ENCODE measurements at places on chromosomes 16 and 17.

GRCh38 chr17:76631821-76632565, 11.6 kb downstream of the ST6GALNAC1 start:
- no peak for DNase-seq

DNA sequence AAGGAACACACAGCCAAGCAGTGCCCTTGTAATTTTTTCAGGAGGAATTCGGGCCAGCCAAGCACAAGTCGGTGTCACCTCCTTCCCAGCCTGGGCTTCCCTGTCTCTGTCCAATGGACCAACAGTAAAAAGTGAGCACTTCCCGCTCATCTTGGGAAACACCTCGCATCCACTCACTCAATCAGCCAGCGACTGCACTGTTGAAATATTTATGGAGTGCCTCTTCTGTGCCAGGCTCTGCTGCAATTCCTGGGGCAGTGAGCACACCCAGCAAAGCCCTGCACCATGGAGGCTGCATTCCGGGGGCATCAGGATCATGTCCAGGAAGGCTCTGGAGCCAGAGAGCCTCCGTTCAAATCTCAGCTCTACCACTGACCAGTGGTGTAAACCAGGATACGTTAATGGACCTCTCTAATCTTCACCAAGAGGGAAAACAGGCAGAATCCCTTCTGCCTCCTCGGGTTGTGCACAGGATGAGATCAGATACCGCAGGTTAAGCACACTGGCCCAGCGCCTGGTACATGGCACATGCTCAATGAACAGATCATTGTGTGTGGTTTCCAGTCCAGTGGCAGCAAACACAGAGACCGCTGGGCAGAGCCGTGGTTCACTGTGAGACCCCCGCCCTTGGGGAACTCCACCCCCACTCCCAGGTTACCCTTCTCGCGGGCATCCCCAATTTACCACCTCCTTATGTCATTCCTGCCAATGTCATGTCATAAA, 194.3 kb downstream of the ZNF423 start:
- no peak for DNase-seq

DNA sequence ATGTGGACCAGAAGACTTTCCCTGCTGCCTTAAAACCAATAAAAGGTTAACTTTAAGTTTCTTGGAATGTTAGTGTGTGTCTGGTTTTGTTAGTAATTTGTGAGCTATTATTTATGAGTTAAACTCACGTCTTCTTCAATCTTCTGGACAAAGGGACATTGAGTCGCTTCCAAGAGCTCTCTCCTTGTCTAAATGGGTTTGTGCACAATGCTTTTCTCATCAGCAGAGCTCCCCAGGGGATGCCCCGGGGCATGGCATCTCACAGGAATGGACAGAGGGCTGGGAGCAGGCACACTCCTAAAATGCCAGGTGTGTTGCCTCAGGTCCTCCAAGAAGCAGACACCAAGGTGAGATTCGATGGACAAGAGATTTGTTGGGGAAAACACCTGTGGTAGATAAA, 90.5 kb downstream of the RGS9 start:
- no peak for DNase-seq

- no peak for DNase-seq
Measured at GRCh38 chr16:27269300-27270150, 953 bp upstream of the NSMCE1 start.

- no peak for DNase-seq
Measured at GRCh38 chr17:7878234-7878633, 10.4 kb upstream of the CHD3 start.

DNA sequence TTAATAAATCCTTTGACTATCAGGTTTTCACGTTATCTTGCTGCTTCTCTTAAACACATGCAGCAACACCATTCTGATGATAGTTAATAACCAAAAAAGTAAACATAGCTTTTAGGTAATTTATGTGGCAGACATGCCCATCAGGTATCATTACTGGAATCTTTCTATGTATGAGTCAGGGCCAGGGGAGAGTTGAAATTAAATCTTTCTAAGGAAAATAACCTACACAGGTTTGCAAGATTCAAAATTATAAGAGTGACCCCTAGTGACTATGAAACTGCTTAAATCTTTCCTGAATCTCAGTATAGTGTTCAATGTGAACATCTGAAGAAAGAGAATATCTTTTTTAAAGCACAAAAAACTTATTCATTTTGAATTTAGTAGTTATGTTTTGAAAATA, 666.6 kb downstream of the CDH11 start:
- DNase-seq, result no peak

GRCh38 chr17:81301195-81302144, 6.4 kb upstream of the SLC38A10 start:
- DNase-seq, result no peak

GRCh38 chr17:63040816-63041215, 74.8 kb downstream of the TANC2 start:
- no peak for DNase-seq

- no peak for DNase-seq
Measured at GRCh38 chr17:63910096-63910495, 962 bp downstream of the CSHL1 start.

DNA sequence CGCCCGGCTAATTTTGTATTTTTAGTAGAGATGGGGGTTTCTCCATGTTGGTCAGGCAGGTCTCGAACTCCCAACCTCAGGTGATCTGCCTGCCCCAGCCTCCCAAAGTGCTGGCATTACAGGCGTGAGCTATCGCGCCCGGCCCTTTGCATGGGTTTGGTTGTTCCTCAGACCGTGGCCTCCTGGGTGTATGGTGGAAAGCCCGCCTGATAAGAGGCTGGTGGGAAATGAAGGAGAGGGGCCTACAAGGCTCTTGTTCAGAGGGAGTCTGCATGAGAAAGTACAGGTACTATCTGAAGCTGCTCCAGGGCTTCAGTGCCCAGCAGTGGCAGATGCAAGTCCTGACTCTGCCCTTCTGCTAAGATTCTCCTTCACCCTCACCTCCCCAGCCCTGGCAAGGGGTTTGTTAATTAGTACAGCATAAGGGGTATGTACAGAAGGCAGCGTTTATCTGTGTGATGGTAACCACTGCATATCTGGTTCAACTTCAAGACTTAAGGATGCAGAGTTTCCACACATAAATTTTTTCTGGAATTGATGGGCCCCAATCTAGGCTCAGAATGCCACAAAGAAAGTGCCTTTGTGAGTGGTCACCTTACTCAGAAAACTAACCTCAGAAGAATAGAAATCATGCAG, 24.2 kb downstream of the GRB7 start:
- DNase-seq, result no peak

DNA sequence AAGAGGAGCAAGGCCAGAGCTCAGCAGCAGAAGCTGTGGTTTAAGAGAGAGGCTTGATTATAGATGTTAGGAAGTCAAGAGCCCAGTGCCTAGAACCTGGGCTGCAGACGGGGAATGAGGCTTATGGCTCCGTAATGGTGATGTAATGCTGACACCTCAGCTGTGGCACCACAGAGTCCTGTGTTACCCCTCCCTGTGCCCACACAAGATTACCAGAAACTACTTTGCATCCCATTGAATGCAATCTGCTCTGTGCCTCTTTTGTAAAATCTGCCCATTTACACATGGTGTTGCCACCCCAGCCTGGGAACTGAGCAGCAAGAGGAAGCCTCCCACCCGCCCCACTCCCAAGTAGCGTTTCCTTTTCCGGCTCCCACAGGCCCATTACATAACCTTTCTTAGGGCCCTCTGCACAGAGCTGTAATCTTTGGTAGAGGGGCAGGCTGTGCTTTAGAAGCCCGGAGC, 57.0 kb downstream of the PITPNC1 start:
- DNase-seq, result no peak

GRCh38 chr16:27083861-27084261, 17.1 kb downstream of the C16orf82 start:
- no peak for DNase-seq

GRCh38 chr17:34763728-34764665, 184.6 kb downstream of the TMEM132E start:
- DNase-seq, result no peak

GRCh38 chr17:53217311-53217710, 605.4 kb upstream of the KIF2B start:
- no peak for DNase-seq

GRCh38 chr17:64575431-64575830, 68.7 kb downstream of the CEP95 start:
- DNase-seq, result no peak

- DNase-seq, result no peak
Measured at GRCh38 chr17:72578817-72579470, 458.1 kb downstream of the SOX9 start.

GRCh38 chr17:63700528-63701455, 867 bp upstream of the LIMD2 start:
- DNase-seq, result peak; percentile 66

GRCh38 chr17:68861602-68862001, 93.6 kb downstream of the ABCA8 start:
- DNase-seq, result no peak

GRCh38 chr16:53967572-53967971, 263.6 kb downstream of the FTO start:
- no peak for DNase-seq

All from NCI-H510A (cell line).